Coronary artery (tissue), 2 donors: ENCODE measurements at places on chromosomes 12 and 14.
A peak's percentile ranks its signal among the peaks of the same experiment; 100 is the strongest.

DNA sequence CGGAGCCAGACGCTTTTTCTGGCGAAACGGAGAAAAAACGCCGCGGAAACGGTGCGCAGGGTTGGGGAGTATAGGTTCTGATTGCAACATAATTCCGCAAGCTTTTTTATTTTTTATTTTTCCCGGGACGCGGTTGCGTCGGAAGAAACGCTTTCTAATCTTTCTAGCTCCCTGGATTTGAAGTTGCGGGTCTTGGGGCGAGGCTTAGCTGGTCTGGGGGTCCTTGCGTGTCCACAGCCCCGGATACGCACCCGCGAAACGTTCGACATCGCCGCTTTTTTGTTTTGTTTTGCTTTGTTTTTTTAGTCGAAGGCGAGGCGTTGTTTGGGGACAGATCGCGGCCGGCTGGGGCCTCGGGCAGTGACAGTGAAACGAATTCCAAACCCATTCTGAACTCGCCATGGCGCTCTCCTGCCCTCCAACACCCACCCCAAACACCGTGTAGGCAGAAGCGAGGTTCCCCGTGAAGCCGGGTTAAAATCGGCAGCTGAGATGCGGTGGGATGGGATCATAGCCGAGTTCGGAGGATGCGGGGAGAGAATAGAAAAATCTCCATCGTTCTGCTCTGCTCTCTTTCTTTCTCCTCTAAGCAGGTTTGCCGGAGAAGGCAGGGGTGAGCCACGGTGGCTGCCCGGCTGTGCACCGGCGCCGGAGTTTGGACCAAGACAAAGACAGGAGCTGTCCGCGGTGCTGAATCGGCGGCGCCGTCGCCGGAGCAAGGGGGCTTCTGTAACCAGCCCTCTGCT lies 8.1 kb upstream of the LHX5 start:
- DNase-seq, result no peak

DNA sequence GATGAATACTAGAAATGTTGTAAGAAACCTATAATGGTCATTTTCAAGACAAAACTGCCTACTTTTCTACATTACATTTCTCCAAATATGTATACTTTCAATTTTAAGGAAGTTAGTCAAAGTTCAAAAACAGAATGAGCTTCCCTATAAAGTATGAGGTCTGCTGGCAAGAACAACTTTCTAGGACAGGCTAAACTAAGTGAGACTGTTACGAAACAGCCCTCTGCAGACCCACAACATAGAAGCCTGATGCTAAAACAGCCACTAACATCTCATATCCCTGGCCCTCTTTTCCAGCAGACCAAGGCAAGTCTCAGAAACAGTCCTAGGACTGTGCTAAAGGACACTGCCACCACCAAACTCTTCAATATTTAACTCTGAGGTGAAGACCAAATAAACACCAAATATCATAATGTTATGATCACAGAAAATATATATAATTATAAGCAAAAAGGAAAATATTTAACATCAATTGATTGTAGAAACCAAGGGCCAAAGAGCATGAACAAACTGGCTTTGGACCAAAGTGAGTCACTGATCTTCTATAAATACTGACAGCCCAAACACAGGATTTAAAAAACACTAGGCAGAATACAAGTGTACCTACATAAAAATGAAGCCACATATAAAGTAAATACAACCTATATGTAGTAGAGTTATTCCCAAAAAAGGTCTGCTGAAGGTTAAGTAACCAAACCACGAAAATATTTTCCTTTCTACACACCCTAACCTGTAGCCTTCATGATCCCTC lies 27.7 kb downstream of the PPP4R3A start:
- DNase-seq, result no peak

- no peak for DNase-seq
These were observed 249.9 kb upstream of the FLRT2 start for GRCh38 chr14:85280074-85280473.

GRCh38 chr14:22607291-22607690 lies 9.2 kb downstream of the ABHD4 start:
- no peak for DNase-seq

- DNase-seq, result no peak
These were observed 106.9 kb upstream of the PTPRB start for GRCh38 chr12:70744178-70744577.

- DNase-seq, result no peak
These were observed 266.9 kb downstream of the KCNH5 start for GRCh38 chr14:62778310-62778709.

- DNase-seq, result no peak
These were observed 258.6 kb downstream of the IPO8 start for GRCh38 chr12:30437044-30437443.

DNA sequence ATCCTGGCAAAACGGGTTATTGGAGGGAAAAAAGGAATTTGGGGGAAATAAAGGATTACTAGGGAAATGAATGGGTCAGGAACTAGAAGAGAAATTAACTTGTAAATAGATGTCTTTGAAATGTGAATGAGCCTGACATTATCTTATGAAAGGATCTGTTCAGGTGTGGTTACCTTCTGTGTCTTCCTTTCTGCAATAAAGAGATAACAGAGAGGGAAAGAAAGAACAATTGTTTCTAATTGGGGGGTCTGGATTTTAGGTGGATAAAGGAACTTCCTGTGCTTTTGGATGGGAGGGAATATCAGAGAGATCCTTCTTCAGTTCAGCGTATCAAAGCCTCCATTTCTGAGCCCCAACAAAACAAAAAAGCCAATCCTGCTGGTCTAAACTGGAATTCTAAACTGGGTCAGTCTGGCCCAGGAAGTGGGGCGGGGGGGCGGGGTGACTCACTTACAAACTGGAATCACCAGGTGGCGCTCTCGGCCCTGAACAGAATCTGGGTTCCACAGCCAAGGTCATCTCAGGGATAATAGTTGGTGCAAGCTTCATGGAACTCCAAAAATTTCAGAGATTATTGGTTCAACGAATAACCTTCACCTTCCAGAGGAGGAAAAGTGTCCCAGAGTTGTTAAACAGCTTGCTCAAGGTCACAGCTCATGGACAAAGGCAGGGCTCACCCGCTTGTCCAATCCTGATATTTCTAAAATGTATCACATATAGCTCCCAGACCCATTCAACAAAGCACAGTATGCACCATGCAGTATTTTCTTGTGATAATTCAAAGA lies 15.2 kb upstream of the PEBP1 start:
- peak; percentile 84 for DNase-seq

- DNase-seq, result no peak
These were observed 49.9 kb upstream of the FOXN3 start for GRCh38 chr14:89466944-89467343.

DNA sequence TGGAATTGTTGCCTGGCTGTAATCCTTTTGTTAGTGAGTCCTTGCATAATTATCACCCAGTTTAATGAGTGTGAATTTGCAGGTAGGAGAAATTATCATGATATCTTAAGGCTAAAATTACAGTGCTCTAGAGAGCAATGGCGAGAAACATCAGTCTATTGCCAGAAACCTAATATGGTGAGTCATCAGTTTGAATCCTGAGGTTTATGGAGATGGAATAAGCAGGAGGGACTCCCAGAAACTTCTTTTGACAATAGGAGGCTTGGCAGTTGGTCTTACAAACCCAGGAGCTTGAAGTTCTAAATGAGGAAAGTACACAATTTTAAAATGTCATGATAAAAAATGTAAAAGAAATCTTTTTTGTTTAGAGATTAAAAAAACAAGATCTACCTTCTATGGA lies 31.5 kb upstream of the CRADD start:
- no peak for DNase-seq

- peak; percentile 86 for DNase-seq
These were observed 126.2 kb downstream of the RFLNA start for GRCh38 chr12:124420996-124421674.

DNA sequence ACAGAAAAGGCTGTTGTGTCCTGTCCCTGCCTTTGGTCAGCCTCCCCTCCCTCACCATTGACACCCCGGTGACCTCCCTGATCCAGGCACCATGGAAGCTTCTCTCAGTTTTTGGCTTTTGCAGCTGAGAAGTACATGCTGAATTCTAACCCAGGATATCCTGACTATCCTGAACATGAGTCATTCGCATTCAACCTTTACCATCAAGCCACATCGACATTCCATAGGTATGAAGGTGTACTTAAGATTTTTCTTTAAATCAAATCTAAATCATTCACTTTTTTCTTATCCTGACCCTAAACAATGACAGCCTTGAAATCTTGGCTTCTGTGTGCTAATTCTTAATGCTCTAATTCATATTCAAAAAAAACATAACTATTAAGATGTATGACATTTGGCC lies 8.7 kb upstream of the KRT78 start:
- DNase-seq, result no peak

DNA sequence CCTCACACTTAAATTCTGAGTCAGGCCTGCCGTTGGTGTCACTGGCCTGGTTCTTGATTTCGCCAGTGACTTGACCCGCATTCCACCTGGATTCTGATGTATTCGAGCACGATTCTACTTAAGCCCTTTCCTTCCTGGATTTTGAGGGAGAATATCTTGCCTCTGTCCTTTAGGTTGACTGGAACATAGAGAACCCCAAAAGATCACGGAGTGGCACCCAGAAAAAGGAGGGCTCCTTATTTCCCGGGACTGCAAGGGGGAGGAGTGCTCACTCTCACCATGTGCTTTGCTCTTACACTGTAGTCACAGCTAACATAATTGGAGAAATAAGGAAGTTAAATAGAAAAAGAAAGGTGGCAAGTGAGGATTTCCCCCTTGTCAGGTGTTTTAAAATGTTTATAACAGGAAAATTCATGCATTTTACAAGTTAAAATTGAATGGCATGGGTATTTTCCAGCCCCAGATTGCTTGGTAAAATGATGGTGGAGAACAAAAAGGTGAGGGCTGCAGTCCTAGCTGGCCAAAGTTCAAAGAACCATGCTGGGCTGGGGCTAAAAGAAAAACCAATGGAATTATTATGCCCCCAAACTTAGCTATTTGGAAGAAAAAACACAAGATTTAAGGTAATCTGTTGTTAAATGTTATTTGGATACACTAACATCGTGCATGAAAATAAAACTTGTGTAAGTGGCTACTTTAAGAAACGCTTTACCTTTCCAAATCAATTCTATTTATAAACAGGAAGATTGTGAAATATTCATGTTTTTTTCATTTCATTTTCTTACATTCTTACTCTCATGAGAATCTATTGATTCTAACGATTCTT lies 8.9 kb downstream of the FOXA1 start:
- DNase-seq, result no peak

DNA sequence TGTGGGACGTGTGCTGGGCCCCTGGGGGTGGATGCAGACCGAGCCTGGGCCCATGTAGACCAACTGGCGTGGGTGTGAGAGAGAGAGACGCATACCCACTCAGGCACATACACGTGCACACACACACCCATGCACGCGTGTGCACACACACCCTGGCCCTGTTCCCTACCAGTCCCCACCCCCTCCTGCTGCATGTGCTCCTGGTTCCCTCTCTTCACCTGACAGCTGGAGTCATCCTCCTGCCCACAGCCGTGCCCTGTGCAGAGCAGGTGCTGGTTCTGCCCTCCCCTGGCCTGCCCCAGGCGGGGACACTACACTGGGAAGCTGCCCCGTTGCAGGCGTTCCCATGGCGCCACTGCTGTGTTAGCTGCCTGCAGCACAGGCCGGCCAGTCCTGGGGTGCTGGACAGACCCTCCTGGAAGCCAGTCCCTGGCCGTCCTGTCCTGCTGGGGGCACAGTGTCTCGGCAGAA lies 18.5 kb downstream of the PACS2 start:
- DNase-seq, result no peak

- no peak for DNase-seq
These were observed 142.8 kb downstream of the BTG1 start for GRCh38 chr12:92002673-92003382.

DNA sequence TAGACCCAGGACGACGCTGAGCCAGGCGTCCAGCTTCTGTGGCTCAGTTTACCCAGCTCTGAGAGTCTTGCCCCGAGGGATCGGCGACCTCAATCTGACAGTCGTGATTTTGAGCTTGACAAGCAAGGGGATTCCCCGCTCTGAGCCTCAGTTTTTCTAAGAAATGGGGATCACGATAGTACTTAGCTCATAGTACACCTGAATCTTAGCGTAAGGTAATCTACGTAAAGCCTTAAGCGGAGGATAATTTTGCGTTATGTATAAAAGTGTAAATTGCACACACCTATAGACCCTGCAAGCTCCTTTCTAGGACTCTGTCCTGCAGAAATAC lies 285 bp downstream of the MVK start:
- DNase-seq, result no peak

DNA sequence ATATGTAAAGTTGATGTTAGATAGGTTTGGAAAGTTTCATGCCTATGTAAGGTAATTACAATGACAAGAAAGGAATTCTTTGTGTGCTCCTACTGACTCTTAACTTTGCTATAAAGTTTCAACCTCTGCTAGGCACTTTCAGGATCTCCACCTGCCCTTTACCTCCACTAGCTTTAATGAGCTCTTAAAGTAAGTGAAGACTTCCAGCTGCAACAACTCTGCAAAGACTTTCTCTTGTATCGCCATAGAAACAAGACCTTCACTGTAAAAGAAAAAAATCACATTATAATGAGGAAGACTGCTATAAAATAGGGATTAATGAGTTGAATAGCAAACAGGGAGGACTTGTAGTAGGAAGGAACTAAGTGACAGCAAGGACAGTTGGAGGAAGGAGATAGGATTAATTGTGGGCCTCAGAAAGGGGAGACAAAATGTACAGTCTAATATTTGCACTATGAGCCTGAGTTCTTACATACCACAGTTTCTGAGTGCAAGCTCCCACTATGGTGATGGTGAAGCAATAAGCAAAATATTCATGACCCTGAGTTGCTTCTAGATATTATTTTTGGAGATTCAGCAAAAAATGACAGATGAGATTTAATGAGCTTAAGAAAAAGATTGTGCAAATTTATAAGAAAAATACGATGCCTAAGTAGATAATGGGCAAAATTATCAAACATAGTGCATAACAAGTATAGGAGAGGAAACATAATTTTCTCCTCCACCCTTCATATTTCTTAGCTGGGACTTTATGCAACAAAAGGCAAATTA lies 66.7 kb downstream of the DHRS2 start:
- no peak for DNase-seq

- DNase-seq, result no peak
These were observed 7.0 kb downstream of the PPP1R12A start for GRCh38 chr12:79927772-79928474.

GRCh38 chr12:107607464-107608392 lies 77.9 kb upstream of the PWP1 start:
- DNase-seq, result no peak

GRCh38 chr12:111458546-111459172 lies 52.9 kb downstream of the SH2B3 start:
- no peak for DNase-seq

GRCh38 chr14:91281346-91281745 lies 36.8 kb upstream of the GPR68 start:
- no peak for DNase-seq

DNA sequence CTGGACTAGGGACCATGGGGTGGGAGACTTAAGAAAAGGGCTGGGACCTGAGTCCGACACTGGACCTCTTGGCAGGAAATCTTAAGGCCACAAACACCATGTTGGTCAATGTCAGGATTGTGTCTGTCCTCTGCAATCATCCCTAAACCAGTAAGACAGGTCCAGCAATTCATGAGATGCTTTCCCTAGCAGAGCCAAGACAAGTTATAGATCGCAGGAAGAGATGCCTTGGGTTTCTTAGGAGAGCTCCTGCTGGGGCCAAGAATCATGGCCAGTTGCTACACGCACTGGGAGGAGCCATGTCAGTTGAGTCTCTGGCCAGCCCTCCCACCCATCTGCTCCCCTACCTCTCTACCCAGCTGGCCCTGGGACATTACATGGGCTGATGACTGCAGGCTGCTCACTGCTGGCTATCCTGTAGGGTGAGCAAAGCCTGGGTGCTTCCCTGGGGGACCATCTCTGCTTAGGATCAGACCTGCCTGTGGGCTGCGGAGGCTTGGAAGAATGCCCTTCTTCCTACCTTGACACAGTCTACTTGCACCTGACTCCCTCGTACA lies 14.2 kb downstream of the PLEKHH1 start:
- no peak for DNase-seq

GRCh38 chr12:79329933-79330332 lies 360.8 kb downstream of the PAWR start:
- no peak for DNase-seq
